OCI-LY7 (cell line): ENCODE measurements at places on chromosomes 4 and X. TPM values are rescaled to one million over a fixed set of nuclear protein-coding genes. Genes with fewer than 3 reads are reported as not detected.

The NSG1 gene
- total RNA-seq: 35.5 and 36.6 TPM in 2 replicates

The CABS1 gene
- not detected in 2 replicates for total RNA-seq

The ADGRG4 gene
- not detected in 2 replicates for total RNA-seq

The PLAC8 gene
- not detected in 2 replicates for total RNA-seq

The SEC24D gene
- 54.0 and 56.1 TPM in 2 replicates for total RNA-seq

The SSX3 gene
- not detected in 2 replicates for total RNA-seq

The ZFP42 gene
- total RNA-seq: not detected in 2 replicates

The CLDN34 gene
- not detected in 2 replicates for total RNA-seq

The IL2RG gene
- 33.3 and 33.6 TPM in 2 replicates for total RNA-seq

The ESX1 gene
- total RNA-seq: not detected in 2 replicates

The MAGEB2 gene
- total RNA-seq: not detected in 2 replicates

The ZFYVE28 gene
- 0.32 TPM in 1 of 2 replicates, not detected in the other for total RNA-seq

The BEX5 gene
- total RNA-seq: not detected in 2 replicates

The LRP2BP gene
- total RNA-seq: 1.0 and 1.4 TPM in 2 replicates

The MAGEA1 gene
- total RNA-seq: not detected in 2 replicates

The TRMT2B gene
- 24.8 and 33.9 TPM in 2 replicates for total RNA-seq

The CT47B1 gene
- not detected in 2 replicates for total RNA-seq

The RBM46 gene
- not detected in 2 replicates for total RNA-seq

The IL9R gene
- total RNA-seq: 5.1 and 5.5 TPM in 2 replicates

The TBX22 gene
- total RNA-seq: not detected in 2 replicates

The FBXW7 gene
- 97.3 and 102 TPM in 2 replicates for total RNA-seq

The TMEM47 gene
- total RNA-seq: not detected in 2 replicates

The HS6ST2 gene
- total RNA-seq: not detected in 2 replicates

The CHRDL1 gene
- total RNA-seq: not detected in 2 replicates
